ENCODE measurements at places on chromosomes 6 and 20. TPM values are rescaled to one million over a fixed set of nuclear protein-coding genes. Genes with fewer than 3 reads are reported as not detected.

The JARID2 gene
- 42.4 TPM for total RNA-seq

- no peak for DNase-seq
These were observed 74.4 kb downstream of the ITCH start for GRCh38 chr20:34437330-34437986.

DNA sequence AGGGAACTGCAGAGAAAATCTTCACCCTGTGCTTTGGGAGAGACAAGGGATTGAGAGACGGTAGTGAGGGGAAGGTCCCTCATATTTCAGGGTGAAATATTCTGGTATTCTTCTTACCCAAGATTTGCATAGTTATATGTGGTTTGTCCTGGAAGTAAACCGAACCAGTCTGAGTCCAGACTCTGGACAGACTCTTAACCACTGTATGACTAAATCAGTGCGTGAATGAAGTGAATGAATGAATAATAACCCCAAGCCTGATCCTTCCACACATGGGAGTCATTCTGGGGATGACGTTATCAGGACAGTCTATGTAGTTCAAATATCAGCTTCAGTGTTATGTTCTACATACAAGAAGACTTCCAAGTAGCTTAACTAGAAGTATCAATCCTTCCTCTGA lies 690.7 kb downstream of the KIF16B start:
- no peak for DNase-seq

GRCh38 chr20:17571153-17571527 lies 1.3 kb downstream of the DSTN start:
- DNase-seq, result peak; percentile 49

GRCh38 chr6:86476311-86476710 lies 461.0 kb upstream of the HTR1E start:
- DNase-seq, result no peak

- no peak for DNase-seq
These were observed 458.7 kb downstream of the BMP2 start for GRCh38 chr20:7226156-7226555.

GRCh38 chr6:169654598-169655391 lies 47.0 kb downstream of the WDR27 start:
- peak; percentile 82 for DNase-seq
